Stimulated activated CD8-positive, alpha-beta memory T cell treated with anti-CD3 and anti-CD28 coated beads, Interleukin-12 subunit alpha, Interleukin-12 subunit beta, amount 100 ng/mL, for 1 hour (primary cell): ENCODE measurements at places on chromosomes 16 and 17.

DNA sequence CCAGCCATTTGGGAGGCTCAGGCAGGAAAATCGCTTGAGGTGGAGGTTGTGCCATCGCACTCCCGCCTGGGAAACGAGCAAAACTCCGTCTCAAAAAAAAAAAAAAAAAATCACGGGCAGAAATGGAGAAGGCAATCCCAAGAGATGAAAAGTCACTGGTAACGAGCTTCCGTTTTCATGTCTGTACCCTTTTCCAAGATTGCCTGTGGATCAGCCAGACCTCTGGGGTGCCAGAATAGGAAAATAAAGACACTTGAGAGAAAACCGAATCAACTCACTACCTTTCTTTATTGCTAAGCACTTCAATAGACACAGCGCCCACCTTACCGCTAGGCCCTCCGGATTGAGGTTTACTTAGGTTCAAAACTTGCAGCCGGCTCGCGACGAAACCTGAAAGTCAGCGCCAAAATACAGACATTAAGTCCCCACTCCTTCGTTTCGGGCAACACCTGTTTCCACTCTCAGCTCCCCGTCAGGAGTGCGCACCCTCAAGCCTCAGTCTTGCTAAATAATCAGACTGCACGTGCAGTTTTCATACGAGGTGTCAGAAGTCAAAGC lies 970 bp upstream of the TRAF7 start:
- DNase-seq: no peak

DNA sequence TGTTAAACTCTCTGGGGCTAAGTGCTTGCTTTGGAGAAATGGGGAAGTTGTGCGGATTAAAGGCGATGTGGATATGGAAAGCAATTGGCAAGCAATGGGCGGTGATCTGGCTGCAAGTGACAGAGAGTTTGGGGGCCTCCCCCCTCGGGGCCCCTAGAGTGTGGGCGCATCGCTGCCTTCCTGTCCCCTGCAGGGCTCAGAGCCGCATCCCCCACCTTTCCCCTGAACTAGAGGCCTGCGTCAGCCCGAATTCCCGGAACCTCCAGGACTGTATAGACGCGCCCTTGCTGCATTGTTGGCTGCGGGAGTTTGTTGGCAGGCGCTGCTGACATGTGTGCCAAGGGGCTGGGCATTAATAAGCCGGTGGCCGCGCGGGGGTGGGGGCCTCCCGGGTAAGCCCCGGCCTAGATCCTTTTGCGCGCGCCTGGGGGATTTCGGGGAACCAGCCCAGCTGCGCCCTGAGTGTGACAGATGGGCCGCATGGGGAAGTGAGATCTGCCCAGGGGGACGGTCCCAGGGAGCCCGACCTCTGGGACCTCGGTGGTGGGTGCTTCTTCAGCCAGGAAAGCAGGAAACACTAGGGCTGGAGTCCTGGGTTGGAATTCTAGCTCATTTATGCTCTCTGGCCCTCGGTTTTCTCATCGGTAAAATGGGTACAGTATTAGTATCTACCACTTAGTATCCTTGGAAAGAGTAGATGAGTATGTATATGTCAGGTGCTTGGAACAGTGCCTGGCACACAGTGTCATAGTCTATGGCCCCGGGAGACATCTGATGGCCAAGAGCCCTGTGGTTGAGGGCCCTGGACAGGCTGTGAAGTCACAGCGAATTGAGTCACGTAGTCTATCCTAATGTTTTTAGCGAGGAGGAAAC lies 1.0 kb downstream of the EEF2K start:
- DNase-seq: no peak

DNA sequence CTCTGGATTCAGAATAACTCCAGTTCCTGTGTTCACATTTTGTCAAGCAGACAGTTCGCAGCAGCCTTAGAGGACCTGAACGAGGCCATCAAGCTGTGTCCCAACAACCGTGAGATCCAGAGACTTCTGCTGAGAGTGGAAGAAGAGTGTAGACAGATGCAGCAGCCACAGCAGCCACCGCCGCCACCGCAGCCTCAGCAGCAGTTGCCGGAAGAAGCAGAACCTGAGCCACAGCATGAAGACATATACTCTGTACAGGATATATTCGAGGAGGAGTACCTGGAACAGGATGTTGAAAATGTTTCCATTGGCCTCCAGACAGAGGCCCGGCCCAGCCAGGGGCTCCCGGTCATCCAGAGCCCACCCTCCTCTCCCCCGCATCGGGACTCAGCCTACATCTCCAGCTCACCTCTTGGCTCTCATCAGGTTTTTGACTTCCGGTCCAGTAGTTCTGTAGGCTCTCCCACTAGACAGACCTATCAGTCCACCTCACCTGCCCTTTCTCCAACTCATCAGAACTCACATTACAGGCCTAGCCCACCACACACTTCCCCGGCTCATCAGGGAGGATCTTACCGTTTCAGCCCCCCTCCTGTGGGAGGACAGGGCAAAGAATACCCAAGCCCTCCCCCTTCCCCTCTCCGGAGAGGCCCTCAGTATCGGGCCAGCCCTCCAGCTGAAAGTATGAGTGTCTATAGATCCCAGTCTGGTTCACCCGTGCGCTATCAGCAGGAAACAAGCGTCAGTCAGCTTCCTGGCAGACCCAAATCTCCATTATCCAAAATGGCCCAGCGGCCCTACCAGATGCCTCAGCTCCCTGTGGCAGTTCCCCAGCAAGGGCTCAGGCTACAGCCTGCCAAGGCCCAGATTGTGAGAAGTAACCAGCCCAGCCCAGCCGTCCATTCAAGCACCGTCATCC lies 25.9 kb downstream of the CYB561 start:
- DNase-seq: no peak

DNA sequence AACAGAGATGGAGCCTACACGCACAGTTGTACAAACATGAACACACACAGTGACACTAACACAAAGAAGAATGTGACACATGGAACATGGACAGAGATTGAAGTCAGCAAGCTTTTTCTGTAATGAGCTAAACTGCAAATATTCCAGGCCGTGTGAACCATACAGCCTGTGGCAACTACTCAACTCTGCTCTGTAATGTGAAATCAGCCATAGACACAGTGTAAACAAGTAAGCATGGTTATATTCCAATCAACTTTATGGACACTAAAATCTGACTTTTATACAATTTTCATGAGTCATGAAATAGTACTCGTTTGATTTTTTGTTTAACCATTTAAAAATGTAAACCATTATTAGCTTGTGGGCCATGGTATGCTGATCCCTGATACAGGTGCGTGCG lies 120.2 kb downstream of the SMG6 start:
- no peak for DNase-seq

GRCh38 chr17:43171586-43172487 lies 823 bp downstream of the NBR1 start:
- DNase-seq: no peak

DNA sequence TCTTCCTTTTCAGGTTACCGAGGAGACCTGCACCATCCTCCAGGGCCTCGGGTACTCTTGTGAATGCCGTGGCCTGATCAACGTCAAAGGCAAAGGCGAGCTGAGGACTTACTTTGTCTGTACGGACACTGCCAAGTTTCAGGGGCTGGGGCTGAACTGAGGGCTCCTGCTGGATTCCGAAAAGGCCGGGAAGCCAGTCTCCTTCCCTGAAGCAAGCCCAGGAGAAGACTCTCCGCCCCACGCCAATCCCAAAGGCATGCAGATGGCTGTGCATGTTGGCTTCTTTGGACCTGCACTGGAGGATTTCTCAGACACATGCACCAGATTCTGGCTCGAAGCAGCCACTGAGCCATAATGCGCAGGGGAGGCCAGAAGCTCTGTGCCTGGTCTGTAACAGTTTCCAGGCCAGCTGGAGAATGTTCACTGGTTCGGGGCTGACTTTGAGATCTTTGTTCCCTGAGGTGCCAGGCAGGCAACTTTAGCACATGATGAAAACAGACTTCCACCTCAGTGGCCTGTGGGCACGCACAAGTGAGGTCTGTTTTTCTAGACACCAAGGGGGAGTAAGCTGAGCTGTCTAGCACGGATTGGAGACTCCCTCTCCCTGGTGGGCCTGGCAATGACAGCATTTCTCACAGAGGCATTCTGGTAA lies 49.1 kb downstream of the ADCY7 start:
- DNase-seq: no peak
